ENCODE measurements at places on chromosomes 2 and 18.
A peak's percentile ranks its signal among the peaks of the same experiment; 100 is the strongest.

GRCh38 chr2:37654932-37655841 lies 16.3 kb downstream of the CDC42EP3 start:
- DNase-seq: no peak

DNA sequence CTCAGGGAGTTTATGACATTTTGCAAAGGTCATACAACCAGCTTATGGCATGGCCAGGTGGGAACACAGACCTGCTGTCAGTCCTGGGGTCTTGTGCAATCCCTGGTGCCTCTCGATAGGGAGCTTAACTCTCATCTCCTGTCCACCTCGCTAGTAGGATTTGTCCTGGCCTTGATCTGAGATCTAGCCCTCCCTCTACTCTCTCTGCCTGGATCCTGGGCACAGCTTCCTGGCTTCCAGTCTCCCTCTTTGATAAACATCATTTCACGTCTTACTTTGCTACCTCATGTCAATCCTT lies 13.8 kb downstream of the GALR1 start:
- no peak for DNase-seq

DNA sequence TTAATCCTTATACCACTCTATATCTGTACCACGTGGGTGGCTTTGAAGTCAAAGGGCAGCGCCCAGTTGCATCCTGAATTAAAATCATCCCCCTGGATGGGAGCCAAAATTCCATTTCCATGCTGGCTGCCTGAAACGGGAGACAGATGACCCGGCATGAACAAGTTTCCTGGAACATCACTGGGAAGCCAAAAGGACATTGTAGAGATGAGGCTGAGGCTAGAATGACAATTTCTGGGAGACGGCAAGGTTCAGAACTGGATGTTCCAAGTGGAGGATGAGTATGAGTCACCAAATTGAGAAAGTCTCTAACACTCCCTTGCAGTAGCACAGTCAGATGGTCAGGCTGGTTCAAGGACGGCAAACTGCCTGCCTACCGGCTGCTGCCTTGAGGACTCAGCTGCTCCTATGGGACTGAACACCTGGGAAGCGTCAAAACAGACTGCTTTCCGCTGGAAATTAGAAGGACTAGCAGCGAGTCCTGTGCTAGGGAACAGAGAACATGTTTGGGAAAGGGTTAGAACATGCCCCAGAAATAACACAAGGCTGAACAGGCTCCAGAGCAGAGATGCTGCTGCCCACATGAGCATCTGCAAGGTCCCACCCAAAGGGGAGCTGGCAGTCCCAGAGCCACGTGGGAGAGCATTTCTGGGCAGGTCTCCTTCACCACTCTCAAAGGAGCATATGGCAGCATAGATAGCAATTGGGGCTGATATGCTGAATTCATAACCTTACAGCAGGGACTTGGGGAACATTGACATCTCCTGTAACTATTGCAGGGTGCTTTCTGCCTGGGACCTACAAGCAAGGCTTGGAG lies 32.0 kb downstream of the YPEL5 start:
- no peak for DNase-seq

DNA sequence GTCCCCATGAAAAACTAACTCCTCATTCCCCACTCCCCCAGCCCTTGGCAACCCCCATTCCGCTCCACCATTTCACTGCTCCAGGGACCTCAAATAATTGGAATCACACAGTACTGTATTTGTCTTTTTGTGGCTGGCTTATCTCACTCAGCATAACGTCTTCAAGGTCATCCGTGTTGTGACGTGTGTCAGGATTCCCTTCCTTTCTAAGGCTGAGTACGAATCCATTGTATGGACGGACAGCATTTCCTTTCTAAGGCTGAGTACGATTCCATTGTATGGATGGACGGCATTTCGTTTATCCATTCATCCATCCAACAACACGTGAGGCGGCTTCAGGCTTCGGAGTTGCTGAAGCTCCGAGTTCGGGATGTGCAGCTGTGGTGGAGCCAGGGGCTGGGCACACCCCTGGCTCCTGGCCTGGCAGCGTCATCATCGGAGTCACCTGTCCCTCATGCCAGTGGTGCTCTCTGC lies 1.2 kb upstream of the ASB1 start:
- DNase-seq: no peak

DNA sequence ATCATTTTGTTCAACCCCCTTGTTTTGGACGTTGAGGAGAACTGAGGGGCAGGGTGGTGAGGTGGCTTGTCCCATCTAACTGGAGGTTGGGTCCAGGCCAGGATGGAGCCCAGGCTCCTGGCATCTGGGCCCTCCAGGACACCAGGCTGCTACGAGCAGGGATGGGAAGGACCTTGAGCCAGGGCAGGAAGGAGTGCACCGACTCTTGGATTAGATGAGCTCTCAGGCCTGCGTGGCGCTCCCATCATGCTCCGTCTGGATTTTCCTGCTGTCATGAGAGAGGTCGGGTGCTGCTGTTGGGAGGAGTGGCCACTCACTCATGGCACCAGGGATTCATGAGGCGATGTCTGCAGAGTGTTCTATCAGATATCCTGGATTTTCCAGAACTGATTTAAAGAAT lies 18.3 kb upstream of the ALLC start:
- DNase-seq: no peak

GRCh38 chr2:72931280-72931910 lies 14.1 kb downstream of the EMX1 start:
- no peak for DNase-seq

DNA sequence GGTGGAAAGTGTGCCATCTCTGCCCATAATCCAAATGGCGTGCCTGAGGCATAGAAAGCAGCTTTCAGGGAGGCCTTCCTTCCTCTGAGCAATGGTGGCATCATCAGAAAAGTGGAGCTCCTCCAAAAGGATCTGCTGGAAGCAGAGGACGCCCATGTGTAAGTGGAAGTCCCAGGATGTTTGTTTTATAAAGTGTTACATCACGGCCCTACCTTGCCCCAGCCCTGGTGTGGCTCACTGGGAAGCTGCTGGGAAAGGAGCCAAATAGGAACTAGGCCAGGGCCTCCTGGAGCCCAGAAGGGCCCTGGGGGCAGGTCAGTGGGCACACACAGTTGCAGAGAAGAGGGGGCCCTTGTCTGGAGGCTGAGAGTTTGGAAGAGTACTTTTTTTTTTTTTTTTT lies 4.2 kb upstream of the ODC1 start:
- DNase-seq: no peak

- no peak for DNase-seq
Observed at GRCh38 chr2:58739033-58739432, 497.9 kb upstream of the FANCL start.

DNA sequence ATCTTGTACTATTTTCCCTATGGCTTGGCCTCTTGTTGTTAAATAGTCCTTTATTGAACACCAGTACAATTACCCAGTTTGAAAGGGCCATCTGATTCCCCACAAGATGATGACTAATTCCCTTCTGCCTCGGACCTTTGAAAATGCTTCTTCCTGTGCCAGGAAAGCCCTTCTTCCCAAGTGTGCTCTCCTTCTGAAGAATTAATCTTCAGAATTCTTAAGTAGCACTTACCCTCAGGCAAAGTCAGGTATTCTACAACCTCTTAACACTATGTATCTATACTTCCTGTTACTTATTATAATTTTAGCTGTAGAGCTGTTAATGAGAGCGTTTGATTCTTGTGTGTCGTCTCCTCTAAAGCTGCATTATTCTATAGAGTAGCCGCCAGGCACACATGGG lies 28.6 kb upstream of the MEX3C start:
- no peak for DNase-seq

DNA sequence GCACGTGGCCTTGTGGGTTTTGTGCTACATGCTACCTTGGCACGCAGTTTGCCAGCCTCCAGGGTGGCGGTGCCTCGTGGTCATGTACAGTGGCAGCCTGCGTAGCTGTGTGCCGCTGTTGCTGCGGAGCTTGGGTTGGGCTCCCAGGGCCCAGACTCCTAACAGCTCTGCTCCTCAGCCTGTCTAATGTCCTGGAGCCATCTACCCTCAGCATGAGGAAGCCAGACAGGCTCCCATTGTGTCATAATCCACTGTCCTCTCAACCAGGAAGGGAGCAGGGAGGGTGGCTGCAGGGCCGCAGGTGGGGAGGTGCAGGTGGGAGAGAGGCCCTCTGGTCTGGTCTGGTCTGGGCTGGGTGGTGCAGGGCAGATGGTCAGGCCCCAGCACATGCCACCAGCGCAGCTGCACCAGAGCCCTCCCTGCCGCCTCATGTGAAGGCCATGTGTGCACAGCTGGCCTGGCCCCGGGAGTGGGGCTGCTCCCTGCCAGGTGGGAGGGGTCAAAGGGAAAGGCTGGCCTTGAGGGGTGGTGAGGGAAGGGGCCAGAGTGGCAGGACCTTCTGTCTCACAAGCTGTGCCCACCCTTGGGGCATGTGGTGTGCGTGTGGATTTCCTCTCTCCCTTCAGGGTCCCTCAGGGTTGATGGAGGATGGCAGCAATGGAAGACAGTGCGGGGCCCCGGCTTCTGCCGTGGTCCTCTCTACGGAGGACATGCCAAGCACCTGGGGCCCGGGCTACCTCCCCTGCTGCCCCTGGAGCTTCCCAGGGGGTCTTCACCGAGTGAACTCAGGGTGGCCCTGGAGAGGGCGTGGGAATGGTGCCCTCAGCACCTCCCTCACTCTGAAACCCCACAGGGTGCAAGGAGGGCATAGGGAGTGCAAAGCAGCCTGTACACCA lies 4.8 kb downstream of the ATOH8 start:
- no peak for DNase-seq

DNA sequence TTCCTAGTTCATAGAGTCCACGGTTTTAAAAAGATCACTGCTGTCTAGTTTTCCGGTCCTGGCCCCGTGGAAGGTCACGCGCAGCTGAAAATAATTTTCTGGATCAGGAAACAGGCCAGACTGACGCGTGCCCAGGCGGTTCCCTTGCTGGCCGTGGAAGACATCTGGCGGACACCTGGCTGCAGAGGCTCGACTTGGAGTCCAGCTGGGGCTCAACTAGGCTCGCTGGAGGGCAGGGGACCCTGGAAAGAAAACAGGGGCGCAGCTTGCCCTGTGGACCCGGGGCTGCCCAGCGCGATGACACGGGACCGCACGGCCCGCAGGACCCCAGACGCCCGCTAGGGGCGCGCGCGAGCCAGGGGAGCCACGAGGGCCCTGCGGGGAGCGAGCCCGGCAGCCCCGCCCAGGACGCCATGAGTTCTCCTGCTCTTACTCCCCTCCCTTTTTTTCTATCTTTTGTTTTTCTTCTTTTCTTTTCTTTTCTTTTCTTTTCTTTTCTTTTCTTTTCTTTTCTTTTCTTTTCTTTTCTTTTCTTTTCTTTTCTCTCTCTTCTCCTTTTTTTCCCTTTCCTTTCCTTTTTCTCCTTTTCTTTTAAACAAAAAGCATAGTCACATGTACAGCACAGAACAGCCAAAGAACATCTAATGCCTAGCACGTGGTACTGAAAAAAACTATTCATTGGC lies 43.2 kb upstream of the UBE2F start:
- peak; percentile 66 for DNase-seq

- DNase-seq: no peak
Observed at GRCh38 chr18:62729487-62730386, 14.4 kb downstream of the PHLPP1 start.

- DNase-seq: peak; percentile 77
Observed at GRCh38 chr2:129849559-129850160, 129.8 kb upstream of the RAB6C start.

DNA sequence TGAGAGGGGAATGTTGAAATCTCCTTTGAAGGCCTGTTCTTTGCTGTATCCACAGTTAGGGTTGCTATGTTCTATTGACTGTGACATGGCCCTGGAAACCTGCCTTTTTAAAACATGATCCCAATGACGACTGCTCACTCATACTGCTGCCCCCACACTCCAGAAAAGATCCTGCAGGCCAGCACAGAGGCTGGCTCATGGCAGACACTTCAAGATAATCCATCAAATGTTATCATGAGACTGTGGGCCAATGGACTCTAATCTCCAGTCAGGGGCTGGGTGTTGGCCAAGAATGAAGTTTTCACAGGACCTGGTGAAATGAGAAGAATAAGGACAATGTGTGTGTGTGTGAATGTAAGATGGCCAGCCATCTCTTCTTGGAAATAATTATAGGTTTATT lies 59.0 kb upstream of the THOC1 start:
- no peak for DNase-seq
